ENCODE measurements at places on chromosomes 13 and 19. TPM values are rescaled to one million over a fixed set of nuclear protein-coding genes. Genes with fewer than 3 reads are reported as not detected.
A peak's percentile ranks its signal among the peaks of the same experiment; 100 is the strongest.

MIER2 gene
- total RNA-seq = 16.5 TPM

PSG3 gene
- not detected for total RNA-seq

ZNF253 gene
- 9.9 TPM for total RNA-seq

COL4A2 gene
- 67.4 TPM for total RNA-seq

DNA sequence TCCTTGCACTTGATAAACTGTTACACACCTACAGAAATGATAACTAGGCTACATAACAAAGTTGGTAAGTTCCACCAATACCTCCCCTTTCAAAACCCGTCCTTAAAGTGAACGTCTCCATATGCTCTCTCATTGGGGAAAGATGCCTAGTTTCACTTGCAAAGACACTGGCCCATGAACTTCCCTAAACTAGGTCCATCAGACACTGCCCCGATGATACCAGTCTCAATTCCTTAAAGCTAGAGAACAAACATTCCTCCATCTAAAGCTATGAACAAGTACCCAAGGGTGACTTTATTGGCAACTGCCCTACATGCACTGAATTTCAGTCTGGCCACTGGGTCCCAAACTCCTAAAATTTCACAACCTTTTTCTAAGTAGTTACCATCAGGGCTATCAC is 39.9 kb downstream of the FOXO1 start:
- no peak for DNase-seq

DNA sequence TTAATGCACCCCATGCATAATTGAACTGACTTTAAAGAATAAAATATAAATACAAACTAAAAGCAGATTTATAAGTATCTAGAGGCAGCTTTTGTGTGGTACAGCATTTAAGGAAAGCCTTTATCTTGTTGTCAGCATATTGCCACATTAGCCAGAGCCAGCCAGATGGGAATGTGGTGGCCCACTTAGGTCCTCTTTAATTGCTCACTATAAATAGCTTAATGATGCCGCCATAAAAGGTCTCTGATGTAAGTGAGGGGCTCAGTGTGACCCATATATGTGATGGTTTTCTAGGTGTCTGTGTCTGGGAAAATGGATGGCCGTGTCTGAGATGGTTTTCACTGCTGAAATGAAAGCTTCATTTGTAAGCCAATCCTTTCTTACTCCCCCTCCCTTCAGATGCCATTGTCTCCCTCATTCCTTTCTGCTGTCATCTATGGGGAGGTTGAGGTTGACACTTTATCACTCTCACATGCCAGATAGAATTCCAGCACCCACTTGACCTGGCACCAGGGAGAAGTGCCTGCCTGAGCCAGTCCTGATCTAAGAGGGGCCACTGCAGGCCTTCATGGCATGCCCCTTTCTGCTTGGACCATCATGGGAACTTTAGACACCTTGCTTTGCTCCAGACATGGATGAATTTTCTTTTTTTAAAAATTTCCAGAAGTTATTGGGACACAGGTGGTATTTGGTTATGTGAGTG is 135.3 kb downstream of the MTUS2 start:
- no peak for DNase-seq

GRCh38 chr13:95676105-95676761 is 706 bp upstream of the DNAJC3 start:
- peak; percentile 16 for DNase-seq

GRCh38 chr19:34507414-34508067 is 26.0 kb downstream of the WTIP start:
- no peak for DNase-seq

GRCh38 chr19:34033880-34034279 is 138.4 kb upstream of the LSM14A start:
- DNase-seq = no peak

GRCh38 chr13:97141564-97142005 is 80.5 kb upstream of the MBNL2 start:
- peak; percentile 87 for DNase-seq

DNA sequence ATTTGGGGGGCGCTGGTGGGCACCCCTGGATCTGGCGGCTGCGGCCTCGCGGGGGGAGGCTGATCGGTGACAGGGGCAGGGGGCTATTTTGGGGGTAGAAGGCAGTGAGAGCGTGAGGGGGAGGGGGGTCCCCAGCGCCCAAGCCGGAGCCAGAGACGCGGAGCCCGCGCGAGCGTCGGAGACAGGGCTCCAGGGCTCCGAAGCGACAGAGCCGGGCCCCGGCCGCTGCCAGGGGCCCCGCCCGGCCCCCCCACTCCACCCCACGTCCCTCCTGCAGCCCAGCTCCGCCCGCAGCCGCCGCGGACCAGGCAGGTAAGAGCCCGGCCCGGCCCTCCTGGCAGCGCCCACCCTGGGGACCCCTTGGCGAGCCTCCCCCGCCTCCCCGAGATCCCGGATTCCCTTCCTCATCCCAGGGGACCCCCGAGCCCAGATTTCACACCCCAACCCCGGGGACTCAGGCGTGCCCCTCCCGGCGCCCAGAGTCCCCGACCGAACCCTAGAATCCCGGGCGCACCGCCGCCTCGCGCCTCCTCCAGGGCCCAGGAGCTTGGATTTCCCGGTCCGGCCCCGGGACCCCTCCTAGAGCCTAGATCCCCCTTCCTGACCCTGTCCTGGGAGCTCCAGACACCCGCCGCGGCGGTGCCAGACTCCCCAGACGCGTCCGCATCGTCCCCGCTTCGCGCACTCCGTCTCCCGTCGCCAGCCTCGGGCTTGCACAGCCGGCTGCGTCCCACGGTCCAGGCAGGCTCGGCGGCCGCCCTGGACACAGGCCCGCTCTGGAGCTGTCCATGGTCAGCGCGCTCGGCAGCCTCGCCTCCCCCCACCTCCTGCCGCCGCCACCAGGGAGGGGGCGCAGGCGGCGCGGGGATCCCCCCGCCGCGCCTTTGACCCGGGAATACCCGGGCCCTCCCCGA is at the start of gene PPFIA3:
Gene PPFIA3 (plus strand): TSS at position 134 of the 914 bp plus-strand sequence. CDS start 8,330 bp downstream, outside the sequence.
- DNase-seq = peak; percentile 49

GRCh38 chr13:79108914-79109643 is 297.0 kb downstream of the RBM26 start:
- DNase-seq = no peak

DNA sequence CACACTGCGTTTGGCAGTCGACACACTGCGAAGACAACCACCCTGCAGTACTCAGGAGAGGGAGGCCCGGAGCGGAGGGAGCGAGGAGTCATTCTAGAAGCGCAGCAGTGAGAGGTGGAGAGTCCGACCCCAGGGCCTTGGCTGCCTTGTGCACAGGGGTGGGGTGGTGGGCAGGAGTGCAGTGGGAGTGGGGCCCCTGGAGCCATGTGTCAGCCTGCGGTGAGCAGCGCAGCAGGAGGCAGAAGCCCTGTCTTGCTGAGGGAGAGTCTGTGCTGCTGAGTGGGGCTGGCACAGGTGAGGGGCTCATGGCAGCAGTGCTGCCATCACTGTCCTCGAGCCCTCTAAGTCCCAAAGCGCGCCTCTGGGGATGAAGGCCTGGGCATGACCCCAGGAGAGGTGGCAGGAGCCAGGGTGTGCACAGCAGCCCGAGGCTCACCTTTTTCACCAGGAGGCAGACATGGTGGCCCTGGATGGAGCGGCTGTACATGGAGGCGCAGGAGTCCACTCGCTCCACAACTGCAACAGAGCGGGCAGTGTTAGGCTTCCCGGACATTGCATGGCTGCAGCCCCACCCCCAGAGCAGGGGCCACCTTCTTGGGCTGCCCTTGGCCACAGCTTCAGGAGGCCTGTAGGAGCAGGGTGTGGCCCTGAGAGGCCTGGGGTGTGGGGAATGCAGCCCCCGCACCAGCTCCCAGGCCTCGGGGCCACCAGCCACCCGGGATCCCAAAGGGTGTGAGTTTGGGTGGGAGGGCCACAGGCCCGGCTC is 11.7 kb downstream of the IZUMO4 start:
- DNase-seq = no peak

- DNase-seq = peak; percentile 21
These were observed 9.9 kb downstream of the ZNF665 start for GRCh38 chr19:53183146-53183764.

DNA sequence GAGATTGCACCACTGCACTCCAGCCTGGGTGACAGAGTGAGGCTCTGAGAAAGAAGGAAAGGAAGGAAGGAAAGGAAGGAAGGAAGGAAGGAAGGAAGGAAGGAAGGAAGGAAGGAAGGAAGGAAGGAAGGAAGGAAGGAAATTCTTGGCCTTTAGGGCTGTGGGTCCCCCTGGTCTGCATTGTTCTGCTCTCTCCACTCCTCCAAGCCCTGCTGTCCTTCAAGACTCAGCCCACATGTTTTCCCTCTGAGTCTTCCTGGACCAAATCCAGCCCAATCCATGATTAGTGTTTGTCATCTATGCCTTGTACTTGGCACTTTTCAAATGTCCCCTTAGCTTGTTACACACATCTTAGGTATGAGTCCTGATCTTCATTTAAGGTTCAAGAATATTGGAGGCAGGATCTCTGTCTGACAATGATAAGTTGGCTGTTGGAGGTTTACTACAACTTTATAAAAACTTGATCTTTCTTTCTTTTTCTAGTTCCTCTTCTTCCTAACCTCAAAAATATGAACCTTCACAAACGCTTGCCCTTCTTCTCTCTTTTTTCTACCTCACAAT is 48.8 kb upstream of the INTS6 start:
- DNase-seq = peak; percentile 75

DNA sequence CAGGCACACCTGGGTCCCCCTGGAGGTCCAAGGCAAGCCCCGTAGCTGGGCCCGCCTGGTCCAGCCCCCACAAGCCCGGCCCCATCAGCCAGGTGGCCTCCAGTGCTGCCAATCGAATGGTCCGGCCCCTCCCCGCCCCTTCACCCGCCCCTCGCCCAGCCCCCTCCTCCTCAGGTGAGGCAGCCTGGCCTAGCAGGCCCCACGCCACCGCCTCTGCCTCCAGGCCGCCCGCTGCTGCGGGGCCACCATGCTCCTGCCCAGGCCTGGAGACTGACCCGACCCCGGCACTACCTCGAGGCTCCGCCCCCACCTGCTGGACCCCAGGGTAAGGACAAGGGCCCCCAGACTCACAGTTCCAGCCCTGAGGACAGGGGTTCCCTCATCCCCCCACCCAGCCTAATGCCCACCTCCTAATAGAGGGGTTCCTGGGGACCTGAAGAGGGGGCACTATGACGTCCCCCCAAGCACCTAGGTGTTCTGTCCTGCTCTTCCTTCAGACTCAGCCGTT is at the start of gene HPN:
Gene HPN (plus strand): TSS at position 174 of the 508 bp plus-strand sequence. CDS start 786 bp downstream, outside the sequence.
- no peak for DNase-seq

GRCh38 chr13:76993021-76993420 is 1.1 kb downstream of the CLN5 start:
- DNase-seq = peak; percentile 73

- no peak for DNase-seq
These were observed 1.7 kb downstream of the CCDC61 start for GRCh38 chr19:45996933-45997332.
